ENCODE measurements at places on chromosomes 5 and 9.

DNA sequence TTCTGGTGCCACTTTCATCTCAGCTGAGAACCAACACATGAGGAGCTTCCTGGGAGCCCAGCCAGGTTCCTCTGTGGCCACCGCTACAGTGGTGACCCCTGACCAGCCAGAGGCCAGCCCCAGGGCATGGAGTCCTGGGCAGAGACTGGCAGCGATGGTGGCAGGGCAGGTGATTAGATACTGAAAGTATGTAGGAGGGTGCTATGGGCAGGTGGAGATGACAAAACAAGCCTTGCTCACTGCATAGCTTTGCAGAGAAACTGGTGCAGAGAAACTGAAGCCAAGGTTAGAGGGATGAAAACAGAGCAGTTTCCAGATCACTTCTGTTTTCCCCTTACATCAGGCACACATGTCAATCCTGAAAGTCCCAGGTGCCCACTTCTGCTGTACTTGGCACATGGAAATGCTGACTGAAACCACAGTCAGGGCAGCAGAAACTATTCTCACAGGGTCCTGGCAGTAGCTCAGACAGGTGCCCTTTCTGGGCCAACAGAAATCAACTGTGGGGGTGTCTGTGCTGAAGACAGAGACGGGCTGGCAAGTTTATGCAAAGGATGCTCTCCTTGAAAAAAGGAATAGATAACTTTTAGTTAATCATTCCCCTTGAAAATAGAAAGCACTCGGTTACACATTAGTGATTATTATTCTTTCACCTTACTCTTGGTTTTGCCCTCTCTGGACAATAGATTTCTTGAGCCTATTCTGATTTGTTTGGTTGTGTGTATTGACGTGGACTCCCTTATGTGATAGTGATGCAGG, 90.3 kb downstream of the ANKRD55 start:
- no peak for DNase-seq

DNA sequence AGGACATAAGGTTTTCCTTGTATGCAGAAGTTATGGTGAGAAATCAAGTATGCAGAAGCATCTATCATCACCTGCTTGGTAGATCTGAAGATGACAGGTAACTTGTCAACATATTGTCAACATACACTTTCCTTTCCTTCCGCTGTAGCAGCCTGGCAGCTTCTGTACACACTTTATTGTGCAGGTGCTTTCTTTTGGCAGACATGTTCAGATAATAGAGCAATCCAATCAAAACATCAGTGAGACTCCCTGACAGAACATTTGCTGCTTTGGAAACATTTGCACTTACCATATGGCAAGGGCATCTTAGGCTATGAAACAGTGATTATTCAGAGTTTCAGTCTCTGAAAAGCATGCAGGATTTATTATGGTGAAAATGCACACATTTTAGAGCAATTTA, 161.1 kb upstream of the CDH12 start:
- DNase-seq, result no peak

DNA sequence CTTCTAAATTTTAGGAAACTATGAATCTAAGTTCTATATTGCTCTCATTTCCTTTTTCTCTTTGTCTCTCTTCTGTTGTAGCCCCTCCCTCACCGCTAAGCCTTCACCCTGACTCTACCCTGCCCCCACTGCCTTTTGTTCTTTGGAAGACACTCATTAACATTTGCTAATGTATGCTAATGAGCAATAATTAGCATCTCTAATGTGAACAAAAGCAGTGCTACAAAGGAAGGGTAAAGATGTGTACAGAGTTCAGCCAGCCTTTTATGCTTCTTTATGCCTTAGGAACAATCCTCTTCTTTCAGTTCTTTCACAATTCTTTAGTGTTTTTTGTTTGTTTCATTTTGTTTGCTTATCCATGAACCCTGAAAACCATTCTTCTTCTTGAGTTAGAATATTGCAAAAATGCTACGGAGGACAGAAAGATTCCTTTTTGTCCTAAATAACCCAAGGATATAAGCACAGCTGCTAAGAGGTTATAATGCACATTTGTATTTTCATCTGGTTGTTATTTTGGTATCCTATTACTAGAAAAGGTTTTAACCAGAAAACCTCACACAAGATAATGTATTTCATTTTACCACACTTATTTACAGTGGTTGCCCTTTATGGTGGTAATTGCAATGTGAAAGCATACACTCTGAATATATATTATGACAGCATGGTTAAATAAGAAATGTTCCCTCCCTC, 159.3 kb downstream of the TMC1 start:
- no peak for DNase-seq

GRCh38 chr5:176542596-176543427, 5.6 kb upstream of the RNF44 start:
- DNase-seq, result no peak

DNA sequence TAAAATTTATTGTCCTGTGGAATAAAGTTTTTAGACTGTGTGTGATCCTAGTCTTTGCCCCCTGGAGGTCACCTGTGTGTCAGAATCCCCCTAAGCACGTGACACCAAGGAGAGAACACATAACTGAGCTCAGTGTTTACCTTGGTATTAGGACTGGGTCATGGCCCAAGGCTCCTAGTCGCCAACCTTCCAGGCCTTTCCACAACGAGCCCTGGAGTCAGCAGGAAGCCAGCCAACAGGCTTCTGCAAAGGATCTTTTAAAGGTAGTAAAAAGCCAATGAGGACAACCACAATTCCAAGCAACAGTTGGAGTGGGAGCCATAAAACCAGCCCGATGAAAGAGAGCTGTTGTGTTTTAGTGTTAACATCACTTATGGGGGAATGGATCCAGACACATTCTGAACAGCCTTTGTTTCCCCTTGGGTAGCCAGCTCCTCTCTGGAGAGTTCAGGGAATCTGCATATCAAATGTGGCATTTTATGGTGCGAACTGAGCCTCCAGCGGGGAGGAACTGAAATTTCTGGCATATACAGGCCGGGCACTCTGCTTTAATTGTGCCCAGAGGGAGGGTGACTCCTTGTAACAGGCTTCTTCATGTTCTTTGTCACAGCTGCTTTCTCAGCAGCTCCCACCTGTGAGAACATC, 239.9 kb downstream of the FSTL4 start:
- no peak for DNase-seq

DNA sequence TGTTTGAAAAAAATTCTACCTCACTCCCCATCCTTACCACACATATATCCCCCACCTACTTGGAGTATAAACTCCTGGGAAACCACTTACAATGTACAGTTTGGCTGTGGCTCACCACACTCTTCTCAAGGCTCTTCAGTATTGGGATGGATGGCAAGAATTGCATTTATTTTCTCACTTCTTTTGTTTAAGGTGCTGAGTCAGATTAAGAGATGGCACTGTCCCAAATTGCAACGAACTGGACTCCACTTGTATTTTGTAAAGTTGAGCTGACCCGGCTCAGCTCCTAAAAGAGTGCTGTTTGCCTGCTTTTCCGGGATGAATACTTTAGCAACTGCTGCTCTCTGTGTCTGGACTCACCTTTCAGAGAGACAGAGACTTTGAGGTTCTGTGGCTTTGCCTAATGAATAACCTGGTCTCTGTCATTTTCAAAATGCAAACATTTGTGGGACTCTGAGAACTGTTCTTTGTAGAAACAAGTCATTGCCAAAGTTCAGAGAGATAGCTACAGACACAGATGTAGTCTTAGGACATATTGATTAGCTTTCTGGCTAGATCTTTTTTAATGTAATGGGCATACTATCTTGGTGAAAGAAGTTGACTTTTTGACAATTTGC, 42.2 kb downstream of the PPP2R2B start:
- DNase-seq, result no peak

- DNase-seq, result no peak
Observed at GRCh38 chr9:37371565-37372464, 50.7 kb upstream of the GRHPR start.

- DNase-seq, result peak; percentile 84
Observed at GRCh38 chr5:96703384-96703920, 41.3 kb downstream of the CAST start.

GRCh38 chr9:104914466-104914865, 13.5 kb downstream of the ABCA1 start:
- no peak for DNase-seq

GRCh38 chr5:149411738-149412519, 32.8 kb upstream of the IL17B start:
- DNase-seq, result no peak

GRCh38 chr5:153352685-153353219, 137.7 kb upstream of the GRIA1 start:
- no peak for DNase-seq

DNA sequence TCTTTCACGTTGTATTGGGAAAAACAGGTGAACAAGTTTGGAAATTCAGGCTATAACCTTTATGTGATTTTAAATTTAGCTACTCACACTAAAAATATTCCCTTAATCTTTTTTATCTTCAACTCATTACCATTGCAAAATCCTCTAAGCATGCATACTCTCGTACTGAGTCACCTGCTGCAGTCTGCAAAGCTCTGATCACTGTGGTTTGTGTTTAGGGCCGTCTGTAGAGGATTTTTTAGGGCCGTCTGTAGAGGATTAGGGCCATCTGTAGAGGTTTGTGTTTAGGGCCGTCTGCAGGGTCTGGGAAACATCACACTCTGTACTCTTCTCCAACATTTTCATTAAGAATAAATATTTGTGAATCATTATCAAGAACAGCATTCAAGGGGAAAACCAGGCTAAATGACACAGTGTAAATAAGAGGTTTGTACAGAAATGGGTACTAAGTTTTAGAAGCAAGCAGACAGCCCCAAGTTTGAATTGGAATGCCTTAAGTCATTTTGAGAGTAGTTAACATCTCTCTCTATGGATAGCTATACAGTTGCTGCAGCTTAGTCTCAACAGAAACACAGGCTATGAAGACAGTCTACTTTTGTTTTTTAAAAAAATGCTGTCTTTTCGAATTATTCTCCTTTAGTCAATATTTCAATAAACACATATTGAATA, 155.0 kb upstream of the TSLP start:
- no peak for DNase-seq

- no peak for DNase-seq
Observed at GRCh38 chr9:16417161-16417560, 453.3 kb downstream of the BNC2 start.

DNA sequence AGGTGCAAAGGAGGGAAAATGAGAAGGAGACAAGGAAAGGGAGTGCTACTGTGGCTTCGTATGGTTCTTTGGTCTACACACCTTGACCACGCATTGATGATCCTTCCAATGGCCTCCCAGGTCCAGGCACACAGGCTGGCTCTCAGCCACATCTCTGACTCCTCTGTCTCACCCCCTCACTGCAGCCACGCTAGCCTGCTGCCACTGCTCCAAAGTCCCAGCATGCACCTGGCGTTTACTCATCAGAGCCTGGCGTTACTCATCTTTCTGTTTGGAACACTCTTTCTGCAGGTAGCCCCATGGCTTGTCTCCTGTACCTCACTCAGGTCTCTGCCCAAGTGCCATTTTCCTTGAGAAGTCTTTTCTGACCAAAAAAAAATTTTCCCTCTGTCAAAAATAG, 195.5 kb downstream of the SNCAIP start:
- DNase-seq, result no peak

DNA sequence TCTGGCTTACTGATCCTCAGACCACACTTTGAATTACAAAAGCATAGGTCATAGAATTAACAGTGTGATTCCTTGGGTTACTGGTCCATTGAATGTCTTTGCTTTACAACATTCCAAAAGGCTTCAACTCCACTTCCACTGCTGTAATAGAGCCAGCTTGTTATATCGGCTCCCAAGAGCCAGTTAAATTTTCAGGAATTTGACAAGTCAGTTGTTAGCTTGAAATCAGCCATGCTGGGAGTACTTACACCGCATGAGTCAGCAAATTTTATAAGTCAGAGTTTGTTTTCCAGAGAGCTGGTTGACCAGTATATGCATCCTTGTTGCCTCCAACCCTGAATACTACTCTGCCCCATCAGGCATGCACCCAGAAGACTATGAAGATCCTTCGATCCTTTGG, 73.1 kb downstream of the FOXB2 start:
- no peak for DNase-seq

GRCh38 chr5:40441733-40442132, 238.0 kb upstream of the PTGER4 start:
- DNase-seq, result no peak

GRCh38 chr9:114671605-114672004, 10.4 kb downstream of the TEX48 start:
- no peak for DNase-seq

DNA sequence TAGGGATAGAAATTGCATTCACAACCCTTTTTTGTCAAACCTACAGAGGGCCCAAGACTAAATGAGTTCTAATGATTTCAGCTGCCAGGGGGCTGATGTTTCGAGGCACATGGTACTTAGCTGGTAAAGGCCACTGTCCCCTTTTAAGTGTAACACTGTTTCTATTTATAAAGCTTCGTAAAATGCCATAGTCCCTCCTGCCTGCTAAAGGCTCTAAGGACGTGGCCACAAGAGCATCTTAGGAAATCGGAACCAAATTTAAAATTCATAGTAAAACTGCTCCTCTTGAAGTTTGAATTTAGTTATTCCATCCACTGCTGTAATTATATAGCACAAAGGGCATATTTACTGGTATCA, 170.3 kb upstream of the WWC1 start:
- DNase-seq, result no peak

DNA sequence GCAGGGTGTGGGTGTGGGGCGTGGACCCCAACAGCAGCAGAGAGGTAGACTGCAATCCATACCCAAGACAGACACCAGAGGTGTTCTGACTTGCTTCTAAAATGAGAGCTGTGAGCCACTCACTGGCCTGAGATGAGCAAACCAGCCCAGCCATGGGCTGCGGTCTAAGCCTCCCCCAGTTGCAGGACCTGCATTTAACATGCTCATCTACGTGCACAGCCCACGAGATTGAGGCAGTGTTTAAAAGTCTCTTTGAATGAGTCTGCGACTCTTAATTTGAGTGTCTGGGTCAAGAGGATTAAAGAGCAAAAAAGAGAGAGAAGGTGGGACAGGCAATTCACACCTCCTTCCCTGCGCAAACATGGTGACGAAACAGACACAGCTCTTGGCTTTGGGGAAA, 5.9 kb downstream of the SURF4 start:
- DNase-seq, result no peak

DNA sequence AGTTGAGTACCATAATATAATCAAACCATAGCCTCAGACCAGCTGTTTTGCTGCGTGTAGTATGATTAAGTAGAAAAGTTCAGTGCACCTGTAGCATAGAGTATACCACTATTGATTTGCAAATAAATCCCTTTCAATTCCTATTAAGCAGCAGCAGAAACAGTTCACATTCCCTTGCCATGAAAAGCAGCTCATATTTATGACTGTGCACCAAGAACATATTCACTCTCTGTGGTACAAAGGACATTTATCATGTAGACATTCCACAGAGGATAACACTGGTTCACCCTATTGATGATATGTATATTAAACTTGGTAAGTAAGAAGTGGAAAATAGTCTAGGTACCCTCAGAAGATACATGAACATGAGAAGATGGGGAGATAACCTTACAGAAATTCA, 1689.1 kb upstream of the CDH6 start:
- DNase-seq, result no peak

DNA sequence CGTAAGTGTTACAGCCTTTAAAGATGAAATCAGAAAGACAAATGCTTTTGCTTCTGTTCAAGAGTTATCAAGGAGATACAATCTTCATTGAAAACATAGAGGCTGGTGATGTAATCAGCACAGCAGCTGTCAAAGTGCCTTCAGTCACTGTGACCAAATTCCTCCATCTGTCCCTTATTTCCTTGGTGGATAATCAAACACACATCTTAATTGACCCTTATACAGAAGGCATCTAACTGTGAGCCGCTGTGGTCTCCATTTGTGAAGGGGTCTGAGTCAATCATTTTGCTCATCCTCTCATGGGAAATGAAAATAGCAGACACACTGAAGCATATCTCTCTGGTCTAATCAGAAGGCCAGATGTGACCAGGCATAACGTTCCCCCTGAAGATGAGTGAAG, 130.1 kb upstream of the TLR4 start:
- no peak for DNase-seq

- no peak for DNase-seq
Observed at GRCh38 chr5:6473284-6473683, 24.6 kb downstream of the UBE2QL1 start.
